Activated CD4-positive, alpha-beta T cell treated with anti-CD3 and anti-CD28 coated beads, Interleukin-2, amount 50 U/mL, for 48 hours (primary cell): ENCODE measurements at places on chromosomes 1 and 21.

- DNase-seq = no peak
Measured at GRCh38 chr1:209207126-209207700, 376.3 kb upstream of the CAMK1G start.

GRCh38 chr1:64581843-64582185 is 111.9 kb downstream of the CACHD1 start:
- DNase-seq = no peak

GRCh38 chr1:105591681-105592080 is 1464.8 kb upstream of the PRMT6 start:
- no peak for DNase-seq

- no peak for DNase-seq
Measured at GRCh38 chr1:38464071-38464661, 395.4 kb downstream of the RRAGC start.

GRCh38 chr1:209160230-209160629 is 423.3 kb upstream of the CAMK1G start:
- no peak for DNase-seq

- DNase-seq = no peak
Measured at GRCh38 chr1:8021676-8022266, 4.3 kb downstream of the ERRFI1 start.

- DNase-seq = no peak
Measured at GRCh38 chr1:97630281-97630680, 290.6 kb downstream of the DPYD start.

GRCh38 chr1:161427733-161428516 is 60.2 kb upstream of the CFAP126 start:
- peak; percentile 59 for DNase-seq

GRCh38 chr1:13960375-13960987 is 260.5 kb downstream of the PRDM2 start:
- peak; percentile 75 for DNase-seq

- DNase-seq = no peak
Measured at GRCh38 chr1:197632651-197633050, 142.6 kb downstream of the DENND1B start.

GRCh38 chr1:36326499-36326898 is 3.1 kb upstream of the EVA1B start:
- DNase-seq = no peak

DNA sequence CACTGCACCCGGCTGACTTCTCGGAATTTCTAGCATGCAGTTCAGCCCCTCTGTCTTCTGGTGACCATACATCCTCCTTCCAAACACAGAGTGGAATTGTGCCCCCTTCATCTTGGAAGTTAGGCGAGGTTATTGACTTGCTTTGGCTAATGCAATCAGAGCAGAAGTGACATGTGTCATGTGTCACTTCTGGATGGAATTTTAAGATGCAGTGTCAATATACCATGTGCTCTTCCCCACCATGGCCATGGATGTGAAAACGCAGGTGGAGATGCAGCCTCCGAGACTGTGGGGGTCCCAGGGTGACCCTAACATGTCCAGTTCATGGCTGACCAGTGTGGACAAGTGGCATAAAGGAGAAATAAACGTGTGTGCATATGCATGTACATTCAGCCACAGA is 83.0 kb downstream of the KCNJ6 start:
- no peak for DNase-seq

DNA sequence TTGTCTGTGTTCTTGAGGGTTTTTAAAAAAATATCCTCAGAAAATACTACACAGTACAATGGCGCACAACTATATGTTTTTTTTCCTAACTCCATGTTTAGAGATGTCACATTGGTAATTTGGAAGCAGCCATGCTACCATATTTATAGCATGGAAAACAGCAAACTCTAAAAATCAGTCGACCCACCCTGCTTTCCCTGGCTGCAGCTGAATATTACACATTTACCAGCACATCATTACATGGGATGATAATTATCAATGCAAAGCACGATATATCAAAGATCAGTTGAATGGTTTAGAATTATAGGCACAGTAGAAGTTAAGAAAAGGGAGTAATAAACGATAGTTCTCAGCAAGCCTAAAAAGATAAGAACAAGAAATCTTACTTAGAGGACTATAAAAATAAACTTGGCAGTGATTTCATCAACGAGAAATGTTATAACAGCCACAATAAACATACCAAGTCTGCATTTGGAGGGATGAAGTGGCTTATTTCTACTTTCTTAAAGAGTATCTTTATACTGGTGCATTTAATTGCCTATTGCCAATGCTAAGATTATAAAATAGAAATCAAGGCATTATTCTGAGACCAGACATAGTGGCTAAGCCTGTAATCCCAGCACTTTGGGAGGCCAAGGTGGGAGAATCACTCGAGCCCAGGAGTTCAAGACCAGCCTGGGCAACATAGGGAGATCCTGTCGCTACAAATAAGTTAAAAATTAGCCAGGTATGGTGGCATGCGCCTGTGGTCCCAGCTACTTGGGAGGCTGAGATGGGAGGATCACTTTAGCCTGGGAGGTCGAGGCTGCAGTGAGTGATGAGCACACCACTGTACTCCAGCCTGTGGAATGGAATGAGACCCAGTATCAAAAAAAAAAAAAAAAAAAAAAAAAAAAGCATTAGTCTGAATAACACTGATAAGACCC is 43.4 kb downstream of the WDR64 start:
- DNase-seq = no peak

DNA sequence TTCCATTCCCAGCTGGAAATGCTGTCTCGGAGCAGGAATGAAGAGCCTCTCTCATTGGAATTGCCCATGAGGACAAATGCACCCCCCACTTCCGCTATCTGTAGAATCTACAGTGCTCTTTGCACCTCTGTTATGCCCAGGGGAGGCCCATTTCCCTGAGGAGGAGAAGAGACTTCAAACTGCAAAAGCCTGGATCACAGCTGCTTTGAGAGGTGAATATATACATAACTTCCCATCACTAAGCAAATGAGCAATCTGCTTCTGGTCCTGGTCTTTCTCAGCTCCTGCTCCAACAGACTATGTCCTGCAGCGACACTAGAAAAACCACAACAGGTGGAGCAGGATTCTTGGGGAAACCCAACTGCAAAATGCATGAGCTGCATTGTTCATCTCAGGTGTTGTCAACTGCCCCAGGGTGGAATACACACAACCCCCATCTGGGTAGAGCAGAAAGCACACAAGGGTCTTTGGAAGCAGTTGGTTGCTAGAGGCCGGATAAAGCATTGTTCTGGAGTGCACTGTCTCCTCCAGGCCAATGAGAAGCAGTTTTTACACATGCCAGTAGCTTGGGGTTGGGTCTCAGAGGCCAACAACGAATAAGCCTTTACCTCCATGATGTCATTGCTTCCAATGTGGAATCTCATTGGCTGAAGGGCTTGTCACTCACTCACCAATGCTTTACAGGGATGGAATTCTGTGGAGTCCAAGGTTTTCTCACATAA is 67.7 kb upstream of the RAB4A start:
- DNase-seq = no peak

GRCh38 chr1:236853921-236854604 is 59.0 kb downstream of the MTR start:
- no peak for DNase-seq

- DNase-seq = no peak
Measured at GRCh38 chr1:69585666-69586065, 17.9 kb downstream of the LRRC7 start.

DNA sequence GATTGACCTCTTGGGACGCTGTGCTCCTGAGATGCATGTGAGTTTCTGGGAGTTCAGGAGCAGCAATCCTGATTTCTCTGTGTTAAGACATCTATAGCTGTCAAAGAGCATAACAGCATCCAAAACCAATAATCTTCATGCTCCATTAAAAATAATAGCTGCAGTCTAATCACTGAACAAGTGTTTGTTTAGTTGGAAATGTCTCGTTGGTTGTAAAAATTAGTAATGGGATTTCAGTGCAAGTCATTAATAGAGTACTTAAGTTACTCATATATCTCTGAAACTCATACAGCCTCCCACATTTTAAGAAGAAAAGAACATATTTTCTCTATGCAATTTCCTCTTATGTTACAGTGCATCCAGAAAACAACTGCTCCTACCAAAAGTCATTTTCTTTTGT is 249.8 kb downstream of the ZP4 start:
- DNase-seq = no peak

GRCh38 chr1:33021567-33022431 is 14.9 kb downstream of the AK2 start:
- no peak for DNase-seq

DNA sequence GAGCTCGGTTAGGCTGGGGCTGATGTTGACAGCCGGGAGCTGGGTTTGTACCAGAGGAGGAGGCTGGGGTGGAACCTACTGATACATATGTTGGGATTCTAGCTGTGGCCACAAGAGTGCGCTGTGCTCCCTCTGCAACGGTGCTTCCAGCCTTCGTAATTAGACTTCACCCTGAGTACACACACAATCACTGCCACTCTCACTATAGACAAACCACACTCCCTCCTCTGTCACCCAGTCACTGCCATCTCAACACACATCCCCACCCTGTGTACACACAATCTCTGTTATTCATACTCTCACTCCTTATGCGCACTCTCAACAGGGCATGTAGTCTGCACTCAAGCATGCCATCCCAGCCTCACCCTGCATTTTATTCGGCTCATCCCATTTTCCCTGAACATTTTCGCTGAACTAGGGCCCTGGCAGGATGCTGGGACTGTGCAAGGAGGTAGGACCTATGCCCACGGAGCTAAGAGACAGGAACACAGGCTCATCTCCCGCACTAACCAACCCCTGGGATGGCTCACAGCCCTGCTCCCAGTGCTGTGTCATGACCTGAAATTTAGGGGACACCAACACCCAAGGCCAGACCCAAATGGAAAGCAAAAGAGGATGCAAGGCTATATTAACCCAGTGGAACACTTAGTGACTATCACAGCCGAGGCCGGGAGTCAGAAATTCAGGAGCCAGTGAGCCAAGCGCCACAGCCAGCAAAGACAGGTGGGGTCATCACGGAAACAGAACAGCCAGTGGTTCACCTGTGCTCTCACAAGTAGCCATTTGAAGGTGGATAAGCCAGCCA is 5.7 kb downstream of the GJB3 start:
- peak; percentile 76 for DNase-seq

GRCh38 chr1:199684686-199685273 is 342.7 kb upstream of the NR5A2 start:
- DNase-seq = no peak

DNA sequence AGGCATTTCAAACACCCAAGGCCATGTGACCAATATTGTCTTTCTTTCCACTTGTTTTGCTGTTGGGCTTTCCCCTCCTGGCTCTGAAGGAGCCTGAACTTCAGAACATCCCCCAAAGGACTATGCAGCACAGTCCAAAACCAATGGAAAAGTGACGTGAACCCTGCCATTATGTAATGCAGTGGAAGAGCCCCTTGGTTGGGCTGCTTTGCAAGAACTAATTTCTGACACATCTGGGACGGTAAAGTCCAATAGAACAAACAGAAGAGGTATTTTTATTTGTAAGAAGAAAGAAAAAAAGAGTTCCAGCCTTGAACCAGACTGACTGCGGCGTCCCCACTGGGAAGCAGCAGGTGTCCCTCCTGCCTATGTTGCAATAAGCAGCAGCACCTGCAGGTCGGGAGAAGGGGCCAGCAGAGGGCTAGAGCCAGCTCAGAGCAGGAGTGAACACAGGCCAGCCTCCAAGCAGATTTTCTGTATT is 116.7 kb downstream of the CDC7 start:
- no peak for DNase-seq

DNA sequence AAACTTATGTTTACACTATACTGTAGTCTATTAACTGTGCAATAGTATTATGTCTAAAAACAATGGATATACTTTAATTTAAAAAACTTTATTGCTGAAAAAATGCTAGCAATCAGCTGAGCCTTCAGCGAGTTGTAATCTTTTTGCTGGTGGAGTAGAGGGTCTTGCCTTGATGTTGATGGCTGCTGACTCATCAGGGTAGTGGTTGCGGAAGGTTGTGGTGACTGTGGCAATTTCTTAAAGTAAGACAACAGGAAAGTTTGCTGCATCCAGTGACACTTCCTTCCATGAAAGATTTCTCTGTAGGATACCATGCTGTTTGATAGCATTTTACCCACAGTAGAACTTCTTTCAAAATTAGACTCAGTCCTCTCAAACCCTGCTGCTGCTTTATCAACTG is 234.7 kb upstream of the CSF3R start:
- no peak for DNase-seq

GRCh38 chr21:22154579-22155274 is 1156.5 kb downstream of the NCAM2 start:
- no peak for DNase-seq

DNA sequence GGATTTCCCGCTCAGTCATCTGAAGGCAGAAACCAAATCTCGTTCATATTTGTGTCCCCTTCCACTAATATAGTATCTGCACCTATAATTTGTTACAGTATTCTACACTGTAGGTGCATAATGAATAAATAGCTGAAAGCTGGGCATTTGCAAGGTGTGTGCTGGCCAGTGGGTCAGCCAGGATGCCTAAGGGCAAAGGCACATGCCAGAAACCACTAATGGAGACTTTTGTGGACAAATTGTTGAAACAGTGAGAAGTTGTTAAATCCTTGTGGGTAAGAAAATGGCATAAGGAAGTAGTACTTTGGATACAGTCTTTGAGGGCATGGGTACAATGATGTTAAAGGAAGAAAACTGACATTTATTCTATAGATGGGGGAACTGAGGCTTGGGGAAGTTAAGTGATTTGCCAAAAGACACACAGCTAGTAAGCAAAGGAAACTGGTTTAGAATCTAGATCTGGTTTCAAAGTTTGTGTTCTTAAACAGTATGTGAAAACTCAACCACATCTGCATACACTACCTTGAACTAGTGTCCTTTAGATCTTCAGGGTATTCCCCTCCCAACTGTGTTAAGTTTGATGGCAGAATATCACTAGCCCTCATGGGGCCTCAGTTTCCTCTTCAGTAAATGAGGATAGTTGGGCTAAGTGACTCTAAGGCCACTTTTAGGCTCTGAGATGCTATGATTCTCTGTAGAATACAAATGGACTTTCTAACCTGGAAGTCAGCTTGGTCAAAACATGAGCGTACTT is 26.5 kb upstream of the LRRC8C start:
- DNase-seq = no peak
